ENCODE measurements at places on chromosomes 4 and X. TPM values are rescaled to one million over a fixed set of nuclear protein-coding genes. Genes with fewer than 3 reads are reported as not detected.

The TLR3 gene
- total RNA-seq: 0.38 TPM

The TMEM156 gene
- total RNA-seq: not detected

The MAGEB6B gene
- total RNA-seq: not detected

The ZMAT1 gene
- 1.5 TPM for total RNA-seq

The ANXA3 gene
- total RNA-seq: 23.8 TPM

The AFF2 gene
- 5.9 TPM for total RNA-seq

The STOX2 gene
- total RNA-seq: 19.8 TPM

The NUDT6 gene
- total RNA-seq: 4.4 TPM

The EMD gene
- 76.0 TPM for total RNA-seq

The SHROOM4 gene
- 7.9 TPM for total RNA-seq

The EPHA5 gene
- total RNA-seq: 0.12 TPM

The HSFX3 gene
- not detected for total RNA-seq

The FHIP1A gene
- total RNA-seq: 95.8 TPM

The PRKG2 gene
- 3.0 TPM for total RNA-seq

The ZAR1 gene
- total RNA-seq: 1.6 TPM

The CSAG3 gene
- total RNA-seq: not detected

The CWH43 gene
- total RNA-seq: not detected

The SLC4A4 gene
- total RNA-seq: 2.3 TPM
